CD4-positive, alpha-beta T cell treated with Interferon gamma for 1 hour (primary cell): ENCODE measurements at places on chromosomes 16 and 17.

GRCh38 chr17:80424878-80425765 is 10.2 kb downstream of the ENDOV start:
- DNase-seq = no peak

DNA sequence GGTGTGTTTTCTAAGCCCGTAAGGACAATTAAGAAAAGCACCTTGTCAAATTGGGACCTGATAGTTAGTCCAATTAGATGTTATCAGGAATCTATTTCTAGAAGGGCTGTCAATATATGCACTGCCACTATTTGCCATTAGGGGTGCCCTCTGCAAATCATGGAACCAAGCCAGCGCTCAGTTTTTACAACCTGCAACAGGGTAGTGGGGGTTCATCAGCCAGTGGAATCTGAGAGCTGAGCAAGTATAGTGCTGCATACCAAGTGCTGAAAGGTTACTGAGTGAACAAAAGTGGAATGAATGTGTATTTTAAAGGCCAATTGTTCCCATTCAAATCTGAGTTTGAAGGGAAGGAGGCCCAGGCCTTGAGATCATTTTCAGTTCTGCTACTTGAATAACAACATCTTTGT is 10.4 kb downstream of the PRR11 start:
- peak; percentile 24 for DNase-seq

GRCh38 chr16:87442581-87442966 is 50.2 kb downstream of the ZCCHC14 start:
- no peak for DNase-seq

DNA sequence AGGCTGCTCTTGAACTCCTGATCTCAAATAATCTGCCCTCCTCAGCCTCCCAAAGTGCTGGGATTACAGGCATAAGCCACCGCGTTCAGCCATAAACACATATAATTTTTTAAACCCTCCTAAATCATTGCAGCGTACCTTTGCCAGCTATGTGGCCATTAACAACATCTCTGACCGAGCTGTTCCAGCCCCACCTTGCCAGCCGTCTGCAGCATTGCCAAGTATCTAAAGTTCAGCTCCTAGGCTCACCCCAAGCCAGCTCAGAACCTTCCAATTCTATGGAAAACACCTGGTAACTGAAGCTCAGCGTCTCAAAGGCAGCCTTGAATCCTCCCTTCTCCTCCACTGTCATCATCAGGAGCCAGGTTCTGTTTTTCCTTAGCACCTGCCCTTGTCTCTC is 5.1 kb upstream of the MEIOB start:
- no peak for DNase-seq

- DNase-seq = no peak
These were observed 57.2 kb upstream of the CACNG5 start for GRCh38 chr17:66777689-66778225.

DNA sequence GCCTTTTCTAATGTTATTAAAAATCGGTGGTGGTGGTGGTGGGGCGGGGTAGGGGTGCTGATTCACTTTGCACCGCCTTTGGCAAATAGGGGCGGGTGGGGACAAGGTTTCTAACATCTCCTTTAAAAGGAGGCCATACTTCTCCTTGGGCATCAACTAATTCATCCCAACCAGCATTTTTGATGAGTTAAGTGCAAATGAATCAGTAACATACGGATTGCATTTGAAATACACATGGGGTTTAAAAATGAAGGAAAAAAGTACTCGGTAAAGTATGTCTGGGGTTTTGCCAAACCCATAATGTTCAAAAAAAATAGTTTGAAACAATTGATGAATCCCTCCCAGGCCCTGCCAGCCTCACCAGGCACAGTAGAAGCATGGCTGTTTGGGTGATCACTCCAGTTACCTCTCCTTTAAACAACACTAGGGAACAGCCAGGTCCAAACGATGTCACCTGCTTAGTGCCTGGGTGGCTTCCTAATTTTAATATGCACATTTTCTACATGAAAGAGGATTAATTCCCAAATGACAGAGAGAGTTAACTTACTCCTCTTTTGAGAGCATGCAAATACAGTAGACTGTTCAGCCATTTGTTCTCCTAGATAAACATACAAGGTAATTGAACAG is 107.2 kb downstream of the ANKFN1 start:
- no peak for DNase-seq

DNA sequence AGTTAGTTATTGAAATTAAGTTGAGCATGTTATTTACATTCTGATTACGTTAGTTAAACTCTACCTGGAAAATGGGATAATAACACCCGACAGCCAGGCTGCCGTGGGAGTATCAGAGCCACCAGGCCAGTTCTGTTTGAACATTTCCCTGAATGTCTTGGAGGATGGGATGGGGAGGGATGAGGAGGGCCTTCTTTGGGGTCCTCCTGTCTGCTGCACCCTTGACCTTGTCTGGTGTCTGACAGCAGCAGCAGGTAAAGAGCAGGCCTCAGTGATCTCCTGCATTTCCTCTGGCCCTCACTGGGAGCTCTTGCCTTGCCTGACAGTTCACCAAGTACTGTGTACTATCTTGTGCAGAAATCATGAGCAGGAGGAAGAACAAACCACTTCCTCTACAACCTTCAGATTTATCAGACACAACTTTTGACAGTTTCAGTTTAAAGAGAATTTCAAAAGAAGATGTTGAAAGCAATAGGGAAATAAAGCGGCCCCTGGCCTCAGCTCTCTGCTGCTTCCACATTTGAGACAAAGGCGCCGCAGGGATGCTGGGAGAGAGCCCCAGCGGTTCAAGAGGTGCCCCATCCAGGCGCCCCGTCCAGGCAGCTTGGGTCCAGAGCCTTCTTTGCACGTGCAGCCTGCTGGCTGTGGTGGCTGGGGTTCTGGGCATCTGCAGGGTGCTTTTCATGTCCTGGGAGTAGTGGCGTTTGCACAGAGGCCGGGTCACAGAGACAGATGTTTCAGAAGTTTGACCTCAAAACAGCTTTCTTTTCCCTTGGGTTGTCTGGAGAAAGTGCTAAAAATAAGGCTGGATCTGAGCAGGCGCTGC is 25.3 kb downstream of the CMIP start:
- DNase-seq = peak; percentile 33

DNA sequence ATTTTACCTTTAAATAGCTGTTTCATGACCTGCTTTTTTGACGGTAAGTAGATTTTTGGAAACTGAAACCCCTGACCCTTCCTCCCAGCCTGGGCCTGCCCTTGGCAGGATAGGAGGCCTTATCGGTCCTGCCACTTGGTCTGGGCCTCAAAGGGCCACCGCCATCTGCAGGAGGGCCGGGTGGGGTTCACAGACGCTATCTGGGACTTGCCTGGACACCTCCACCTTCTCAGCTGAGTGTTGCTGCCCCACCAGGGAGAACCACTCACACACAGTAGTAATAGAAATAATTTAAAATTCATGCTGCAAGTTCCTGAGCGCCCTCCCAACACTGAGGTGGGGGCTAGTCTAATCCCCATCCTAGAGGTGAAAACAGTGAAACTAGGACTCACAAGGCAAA is 4.6 kb upstream of the NPRL3 start:
- DNase-seq = no peak

DNA sequence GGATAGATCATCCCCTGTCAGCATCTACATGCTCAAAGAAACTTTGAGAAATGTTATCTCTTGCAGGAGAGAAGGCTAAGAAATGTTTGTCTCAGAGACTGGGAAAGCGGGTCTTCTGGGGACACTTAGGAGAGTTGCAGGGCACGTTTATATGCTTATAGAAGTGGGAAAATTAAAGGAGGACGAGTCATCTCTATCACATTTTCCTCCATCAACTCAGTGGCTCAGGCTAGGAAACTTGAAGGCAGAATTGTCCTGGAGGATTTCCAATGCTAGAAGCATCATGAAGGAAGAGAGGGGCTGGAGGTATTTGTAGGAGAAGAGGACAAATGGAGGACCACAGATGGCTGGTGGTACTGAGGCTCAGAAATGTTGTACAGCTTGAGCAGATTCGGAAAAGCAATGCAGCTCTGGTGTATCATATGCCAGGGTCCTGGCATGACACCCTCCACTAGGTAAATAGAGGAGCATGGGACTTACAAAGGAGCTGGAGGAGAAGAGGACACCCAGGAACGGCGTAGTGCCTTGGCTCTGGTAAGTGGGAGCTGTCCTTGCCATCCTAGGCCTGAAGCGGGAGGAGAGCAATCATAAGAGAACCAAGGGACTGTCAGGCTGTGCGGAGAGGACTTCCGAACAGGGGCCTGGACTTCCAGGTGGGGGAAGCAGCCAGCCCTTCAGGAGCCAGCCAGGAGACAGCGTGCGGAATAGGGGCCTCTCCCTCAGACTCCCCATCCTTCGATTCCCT is 4.5 kb upstream of the HS3ST3B1 start:
- DNase-seq = no peak

DNA sequence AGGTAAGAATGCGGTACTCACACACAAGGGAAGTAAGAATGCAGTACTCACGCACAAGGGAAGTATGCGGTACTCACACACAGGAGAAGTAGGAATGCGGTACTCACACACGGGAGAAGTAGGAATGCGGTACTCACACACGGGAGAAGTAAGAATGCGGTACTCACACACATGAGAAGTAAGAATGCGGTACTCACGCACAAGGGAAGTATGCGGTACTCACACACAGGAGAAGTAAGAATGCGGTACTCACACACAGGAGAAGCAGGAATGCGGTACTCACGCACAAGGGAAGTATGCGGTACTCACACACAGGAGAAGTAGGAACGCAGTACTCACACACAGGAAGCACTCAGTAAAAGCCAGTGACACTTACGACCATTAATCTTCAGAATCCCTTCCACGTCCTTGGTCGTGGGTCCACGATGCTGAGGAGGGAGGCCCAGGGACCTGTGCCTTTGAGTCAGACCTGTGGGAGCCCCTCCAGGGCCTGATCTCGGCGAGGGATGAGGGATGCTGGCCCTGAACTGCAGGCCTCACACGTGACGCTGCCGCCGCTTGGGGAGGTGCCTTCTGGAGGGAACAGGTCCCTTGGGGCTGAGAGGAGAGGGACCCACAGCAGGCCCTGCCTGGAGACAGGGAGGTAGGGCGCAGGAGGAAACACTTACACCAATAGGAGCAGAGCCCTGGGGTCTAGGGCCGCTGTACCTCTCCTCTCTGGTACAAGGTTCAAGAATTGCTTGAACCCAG is 20.2 kb downstream of the ABR start:
- DNase-seq = no peak

DNA sequence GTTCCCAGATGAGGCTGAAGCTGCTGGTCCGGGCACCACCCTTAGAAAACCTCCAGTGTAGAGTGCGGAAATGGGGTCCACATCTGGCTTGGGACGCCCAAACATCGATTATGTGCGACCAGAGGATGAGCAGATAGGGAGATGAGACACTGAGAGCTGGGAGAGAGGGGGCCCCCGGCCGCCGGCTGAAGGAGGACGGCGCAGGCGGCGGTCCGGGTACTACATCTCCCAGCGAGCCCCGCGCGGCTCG is 182 bp upstream of the SPECC1 start:
- DNase-seq = no peak

DNA sequence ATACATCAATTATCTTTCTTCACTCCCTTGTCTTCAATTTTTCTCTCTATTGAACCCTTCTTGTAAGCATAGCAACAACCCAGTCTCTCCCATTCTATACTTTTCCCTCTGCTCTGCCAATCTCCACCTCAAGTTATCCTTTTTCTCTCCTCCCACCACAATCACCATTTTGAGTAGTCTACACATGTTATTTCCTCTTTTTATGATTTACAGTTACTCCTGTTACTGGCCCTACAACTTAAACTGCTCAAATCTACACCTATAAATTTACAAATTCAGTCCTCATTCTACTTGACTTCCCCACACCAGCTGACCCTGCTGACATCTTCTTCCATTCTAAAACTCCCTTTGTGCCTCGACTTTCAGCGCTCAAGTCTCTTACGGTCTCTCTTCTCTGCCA is 84.6 kb downstream of the SPAG9 start:
- DNase-seq = no peak

DNA sequence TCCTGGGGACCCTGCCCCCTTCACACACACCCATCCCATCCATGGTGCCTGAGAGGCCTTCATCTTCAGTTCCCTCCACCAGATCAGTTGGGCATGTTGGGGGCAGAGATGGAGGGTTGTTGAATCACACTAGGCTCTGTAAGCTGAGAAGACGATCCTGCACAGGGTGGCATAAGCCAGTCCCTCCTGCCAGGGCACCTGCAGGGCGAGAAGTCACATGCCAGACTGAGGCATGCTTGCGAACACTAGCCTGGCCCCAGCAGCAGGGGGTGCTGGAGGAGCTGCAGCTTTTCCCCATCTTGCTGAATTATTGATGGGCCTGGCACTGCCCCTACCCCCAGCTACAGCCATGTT is 6.1 kb upstream of the TBX2 start:
- DNase-seq = no peak

- no peak for DNase-seq
These were observed 26.6 kb upstream of the GSE1 start for GRCh38 chr16:85586380-85587104.

GRCh38 chr17:45997624-45998023 is 1.4 kb upstream of the STH start:
- DNase-seq = no peak

DNA sequence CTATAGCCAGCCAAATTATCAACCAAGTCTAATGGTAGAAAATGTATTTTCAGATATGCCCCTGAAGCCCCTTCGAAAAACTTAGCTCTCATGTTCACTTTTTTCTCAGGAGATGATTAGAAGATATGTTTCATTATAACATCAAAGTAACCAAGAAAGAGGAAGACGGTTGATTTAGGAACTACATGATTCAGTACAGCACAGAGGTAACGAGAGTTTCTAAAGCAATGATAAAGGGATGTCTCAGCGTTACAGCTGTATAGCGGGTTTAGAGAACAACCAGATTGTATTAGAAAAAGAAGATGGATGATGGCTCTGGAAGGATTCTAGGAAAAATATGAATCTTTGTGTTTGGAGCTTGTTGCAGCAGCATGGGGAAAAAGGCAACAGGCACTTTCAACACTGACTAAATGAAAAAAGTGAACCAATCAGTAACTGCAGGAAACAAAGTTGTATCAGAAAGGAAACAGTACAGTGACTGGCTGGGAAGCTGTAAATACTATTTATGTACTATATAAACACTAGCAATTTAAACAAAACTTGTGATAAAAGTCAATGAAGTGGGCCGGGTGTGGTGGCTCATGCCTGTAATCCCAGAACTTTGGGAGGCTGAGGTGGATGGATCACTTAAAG is 21.5 kb downstream of the MBTD1 start:
- no peak for DNase-seq

DNA sequence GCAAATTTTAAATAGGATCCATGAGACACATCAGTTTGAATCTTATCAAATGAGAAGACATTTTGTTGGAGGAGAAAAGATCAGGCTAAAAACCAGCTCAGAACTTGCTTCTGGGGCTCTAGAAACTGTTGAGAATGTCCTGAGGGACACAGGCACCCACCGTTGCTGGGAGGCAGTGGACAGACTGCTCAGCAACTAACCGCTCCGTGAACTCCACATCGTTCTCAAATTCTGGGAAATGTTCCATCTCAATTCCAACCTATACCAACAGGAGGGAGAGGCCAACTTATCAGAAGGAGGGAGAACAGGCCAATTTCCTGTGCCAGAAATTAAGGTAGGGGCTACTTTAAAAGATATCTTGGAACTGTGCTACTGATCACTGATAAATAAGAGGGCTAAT is 8.3 kb downstream of the TAT start:
- DNase-seq = no peak

DNA sequence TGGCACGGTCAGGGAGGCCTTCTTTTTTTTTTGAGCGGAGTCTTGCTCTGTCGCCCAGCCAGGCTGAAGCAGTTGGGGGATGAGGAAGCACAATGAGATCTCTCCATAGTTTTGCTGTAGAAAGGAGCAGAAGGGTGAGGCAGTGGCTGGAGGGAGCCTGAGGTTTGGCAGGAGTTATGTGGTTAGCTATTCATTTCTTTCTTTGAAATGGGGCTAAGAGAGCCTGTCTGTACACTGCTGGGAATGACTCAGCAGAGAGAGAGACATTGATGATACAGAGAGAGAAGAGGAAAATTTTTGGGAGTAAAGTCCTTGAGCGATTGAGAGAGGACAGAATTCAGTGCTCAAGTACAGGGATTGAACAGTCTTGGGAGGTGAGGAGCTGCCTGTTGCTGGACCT is 22.1 kb downstream of the NOS2 start:
- DNase-seq = no peak
